ENCODE measurements at places on chromosomes 11 and 22.

DNA sequence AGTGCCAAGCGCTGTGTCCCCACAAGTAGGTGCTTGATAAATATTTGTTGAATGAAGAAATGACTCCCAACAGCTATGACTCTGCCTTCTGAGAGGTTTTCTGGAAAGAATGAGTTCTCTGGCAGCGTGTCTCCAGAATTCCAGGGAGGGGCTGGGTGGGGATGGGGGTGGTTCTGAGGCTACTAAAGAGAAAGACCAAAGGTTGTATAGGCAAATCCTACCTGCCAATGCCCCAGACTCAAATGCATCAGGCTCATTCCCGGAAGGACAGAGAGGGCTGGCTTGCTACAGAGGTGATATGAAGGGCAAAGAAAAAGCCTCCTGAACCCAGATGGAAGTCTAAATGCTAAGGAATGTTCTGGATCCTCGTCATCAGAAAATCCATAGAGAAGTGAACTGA is 1.9 kb downstream of the DUSP18 start:
- no peak for DNase-seq

- DNase-seq, result no peak
Observed at GRCh38 chr11:73267122-73267846, 4.9 kb upstream of the P2RY6 start.

DNA sequence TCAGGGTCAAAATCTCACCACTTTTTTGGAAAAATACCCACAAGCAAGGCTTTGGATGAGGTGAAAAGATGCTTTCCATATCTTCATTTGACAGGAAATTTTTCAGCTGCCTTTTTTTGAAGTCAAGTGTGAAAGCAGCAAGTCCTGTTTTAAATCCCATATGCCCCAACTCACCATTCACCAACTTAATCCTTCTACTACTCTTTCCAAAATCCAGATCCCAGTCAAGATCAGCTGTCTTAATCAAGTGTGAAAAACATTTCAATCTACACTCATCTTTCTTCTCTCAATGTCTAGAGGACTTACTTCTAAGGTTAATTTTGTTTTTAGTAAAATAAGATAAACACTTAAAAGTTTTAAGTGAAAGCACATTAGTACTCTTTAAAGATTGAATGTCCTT is 128.4 kb upstream of the CEP126 start:
- no peak for DNase-seq

DNA sequence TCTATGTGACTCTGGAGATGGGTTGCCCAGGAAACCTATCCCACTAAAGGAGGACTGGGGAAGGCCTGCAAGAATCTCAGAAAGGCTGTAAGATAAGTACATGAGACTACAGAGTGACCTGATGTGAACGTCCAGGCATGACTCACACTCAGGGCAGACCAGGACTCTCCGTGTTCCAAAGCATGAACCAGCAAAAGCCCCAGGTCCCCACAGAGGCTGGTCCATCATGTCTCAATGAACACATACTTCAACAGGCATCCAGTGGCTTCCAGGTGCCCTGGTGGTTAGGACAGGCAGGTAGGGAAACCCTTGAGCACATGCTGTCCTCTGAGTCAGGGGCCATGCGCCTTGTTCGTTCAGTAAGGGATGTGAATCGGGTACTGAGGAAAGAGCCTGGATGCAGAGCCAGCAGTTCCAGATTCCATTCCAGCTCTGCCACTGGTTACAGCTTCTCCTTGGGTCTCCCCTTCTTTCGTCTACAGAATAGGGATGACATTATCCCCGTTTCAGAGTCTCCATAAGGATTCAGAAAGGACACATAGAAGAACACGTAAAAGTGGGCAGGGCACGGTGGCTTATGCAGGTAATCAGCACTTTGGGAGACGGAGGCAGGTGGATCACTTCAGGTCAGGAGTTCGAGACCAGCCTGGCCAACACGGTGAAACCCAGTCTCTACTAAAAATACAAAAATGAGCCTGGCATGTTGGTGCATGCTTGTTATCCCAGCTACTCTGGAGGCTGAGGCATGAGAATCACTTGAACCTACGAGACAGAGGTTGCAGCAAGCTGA is 129.0 kb upstream of the TEAD1 start:
- peak; percentile 35 for DNase-seq

DNA sequence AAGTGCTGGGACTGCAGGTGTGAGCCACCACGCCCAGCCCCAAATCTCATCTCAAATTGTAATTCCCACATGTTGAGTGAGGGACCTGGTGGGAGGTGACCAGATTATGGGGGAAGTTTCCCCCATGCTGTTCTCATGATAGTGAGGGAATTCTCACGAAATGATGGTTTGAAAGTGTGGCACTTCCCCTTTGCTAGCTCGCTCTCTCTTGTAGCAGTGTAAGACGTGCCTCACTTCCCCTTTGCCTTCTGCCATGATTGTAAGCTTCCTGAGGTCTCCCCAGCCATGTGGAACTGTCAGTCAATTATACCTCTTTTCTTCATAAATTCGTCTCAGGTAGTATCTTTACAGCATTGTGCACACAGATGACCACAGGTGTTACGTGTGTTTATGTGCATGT is 357.8 kb downstream of the CADM1 start:
- DNase-seq, result no peak

- no peak for DNase-seq
Observed at GRCh38 chr11:24046731-24047130, 450.1 kb upstream of the LUZP2 start.

DNA sequence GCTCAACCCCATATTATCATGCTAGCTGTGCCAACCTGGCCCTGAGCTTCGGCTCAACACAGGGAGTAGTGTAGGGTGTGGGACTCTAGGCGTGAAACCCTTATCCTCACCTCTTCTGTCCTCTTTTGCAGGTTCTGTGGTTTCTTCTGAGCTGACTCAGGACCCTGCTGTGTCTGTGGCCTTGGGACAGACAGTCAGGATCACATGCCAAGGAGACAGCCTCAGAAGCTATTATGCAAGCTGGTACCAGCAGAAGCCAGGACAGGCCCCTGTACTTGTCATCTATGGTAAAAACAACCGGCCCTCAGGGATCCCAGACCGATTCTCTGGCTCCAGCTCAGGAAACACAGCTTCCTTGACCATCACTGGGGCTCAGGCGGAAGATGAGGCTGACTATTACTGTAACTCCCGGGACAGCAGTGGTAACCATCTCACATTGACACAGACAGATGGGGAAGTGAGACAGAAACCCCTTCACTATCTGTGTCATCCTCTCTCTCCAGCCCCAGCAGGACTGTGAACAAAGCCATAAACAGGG is 76.4 kb downstream of the GGTLC2 start:
- no peak for DNase-seq

DNA sequence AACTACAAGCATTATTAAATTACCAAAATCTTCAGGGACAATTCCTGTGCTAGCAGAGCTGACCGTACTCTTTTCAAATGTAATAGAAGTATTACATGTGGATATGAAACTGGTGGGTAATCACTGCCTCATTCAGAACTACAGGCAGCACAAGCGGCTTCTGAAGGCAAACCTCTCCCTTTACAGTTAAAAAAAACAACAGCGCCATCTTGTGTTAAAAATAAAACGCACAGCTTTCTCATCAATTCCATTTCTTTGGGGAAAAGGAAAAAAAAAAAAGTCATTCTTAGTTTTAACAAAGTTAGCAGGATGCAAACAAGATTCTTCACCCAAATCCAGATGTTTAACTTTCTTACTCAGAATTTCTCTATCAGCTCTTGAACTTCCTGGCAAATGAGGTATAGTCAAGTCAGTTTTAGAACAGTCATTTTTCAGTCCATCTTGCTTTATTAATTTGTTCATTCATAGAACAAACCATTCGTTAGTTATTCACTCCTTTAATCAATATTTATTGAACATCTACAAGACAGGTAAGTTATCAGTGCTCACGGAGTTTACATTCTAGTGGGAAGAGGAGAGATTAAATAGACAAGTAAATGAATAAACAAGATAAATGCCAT is 331.8 kb upstream of the MPPED2 start:
- peak; percentile 56 for DNase-seq

- no peak for DNase-seq
Observed at GRCh38 chr11:93945596-93945995, 75.6 kb upstream of the HEPHL1 start.

GRCh38 chr22:37019309-37020191 is at the start of the genes MPST and TST:
Gene MPST, plus strand, starts transcription at chr22:37019742. Its CDS starts 95 bp downstream, at chr22:37019837.
Gene TST, minus strand, starts transcription at chr22:37019447. Its CDS starts 715 bp downstream, at chr22:37018732.
- DNase-seq, result peak; percentile 75

DNA sequence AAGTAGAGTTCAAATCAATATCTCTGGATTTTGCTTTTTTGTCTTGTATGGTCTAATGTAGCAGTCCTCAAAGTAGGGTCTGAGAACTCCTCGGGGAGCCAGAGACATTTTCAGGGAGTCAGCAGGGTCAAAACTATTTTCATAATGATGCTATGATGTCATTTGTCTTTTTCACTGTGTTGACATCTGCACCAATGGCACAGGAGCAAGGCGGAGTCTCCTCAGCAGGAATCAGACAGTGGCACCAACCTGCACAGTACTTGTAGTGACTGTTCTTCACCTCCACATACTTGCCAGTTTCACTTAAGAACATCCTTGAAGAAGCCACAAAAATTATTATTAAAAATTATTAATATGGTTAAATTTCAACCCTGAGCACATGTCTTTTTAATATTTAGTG is 14.9 kb upstream of the FXYD6 start:
- no peak for DNase-seq

- no peak for DNase-seq
Observed at GRCh38 chr11:116888024-116888423, 50.6 kb upstream of the APOA1 start.

GRCh38 chr11:59501931-59502330 is 1.4 kb upstream of the OR4D11 start:
- no peak for DNase-seq
